ENCODE measurements at places on chromosomes 6 and 20.

- DNase-seq: no peak
Observed at GRCh38 chr6:2984738-2985406, 13.5 kb upstream of the SERPINB6 start.

GRCh38 chr6:25564943-25565342 is 87.1 kb upstream of the SCGN start:
- DNase-seq: no peak

DNA sequence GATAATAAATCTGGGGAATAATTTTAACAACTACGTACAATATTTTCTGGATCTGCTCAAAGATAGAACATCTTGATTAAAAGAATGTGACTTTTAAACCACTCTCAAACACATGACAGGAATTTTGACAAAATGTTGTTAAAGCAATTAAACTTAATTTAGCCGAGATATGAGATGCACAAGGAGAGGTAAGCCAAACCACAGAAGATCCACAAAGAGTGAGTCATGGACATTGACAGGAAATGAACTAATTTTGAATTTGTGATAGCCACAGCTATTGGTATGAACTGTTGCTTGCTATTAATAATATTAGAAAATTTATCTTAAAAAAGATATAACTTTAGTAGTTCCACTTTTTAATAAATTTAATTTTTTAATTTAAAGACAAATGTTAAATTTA is 27.8 kb upstream of the VGLL2 start:
- no peak for DNase-seq

GRCh38 chr20:61775423-61775822 is 290.3 kb downstream of the TAF4 start:
- no peak for DNase-seq

- no peak for DNase-seq
Observed at GRCh38 chr6:114081730-114082129, 110.8 kb upstream of the HDAC2 start.

DNA sequence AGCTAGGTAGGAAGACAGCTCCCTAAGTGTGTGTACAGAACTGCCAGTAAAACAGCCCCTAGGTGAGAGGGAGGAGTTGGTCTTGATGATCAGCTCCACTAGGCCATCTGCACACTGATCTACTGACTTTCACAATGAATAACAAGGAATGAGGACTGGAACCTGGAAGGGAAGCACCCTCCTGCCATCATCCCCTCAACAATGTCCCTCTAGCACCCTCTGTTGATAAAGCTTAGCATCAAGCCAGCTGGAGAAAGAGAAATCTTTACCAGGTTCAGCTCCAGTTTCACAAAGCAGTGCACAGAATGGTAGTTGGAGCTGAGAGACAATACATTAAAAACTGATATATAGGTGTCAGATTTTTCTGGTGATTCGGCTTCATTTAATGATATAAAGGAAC is 57.2 kb upstream of the IRAK1BP1 start:
- peak; percentile 23 for DNase-seq

- no peak for DNase-seq
Observed at GRCh38 chr6:3282476-3283236, 23.9 kb downstream of the PSMG4 start.

DNA sequence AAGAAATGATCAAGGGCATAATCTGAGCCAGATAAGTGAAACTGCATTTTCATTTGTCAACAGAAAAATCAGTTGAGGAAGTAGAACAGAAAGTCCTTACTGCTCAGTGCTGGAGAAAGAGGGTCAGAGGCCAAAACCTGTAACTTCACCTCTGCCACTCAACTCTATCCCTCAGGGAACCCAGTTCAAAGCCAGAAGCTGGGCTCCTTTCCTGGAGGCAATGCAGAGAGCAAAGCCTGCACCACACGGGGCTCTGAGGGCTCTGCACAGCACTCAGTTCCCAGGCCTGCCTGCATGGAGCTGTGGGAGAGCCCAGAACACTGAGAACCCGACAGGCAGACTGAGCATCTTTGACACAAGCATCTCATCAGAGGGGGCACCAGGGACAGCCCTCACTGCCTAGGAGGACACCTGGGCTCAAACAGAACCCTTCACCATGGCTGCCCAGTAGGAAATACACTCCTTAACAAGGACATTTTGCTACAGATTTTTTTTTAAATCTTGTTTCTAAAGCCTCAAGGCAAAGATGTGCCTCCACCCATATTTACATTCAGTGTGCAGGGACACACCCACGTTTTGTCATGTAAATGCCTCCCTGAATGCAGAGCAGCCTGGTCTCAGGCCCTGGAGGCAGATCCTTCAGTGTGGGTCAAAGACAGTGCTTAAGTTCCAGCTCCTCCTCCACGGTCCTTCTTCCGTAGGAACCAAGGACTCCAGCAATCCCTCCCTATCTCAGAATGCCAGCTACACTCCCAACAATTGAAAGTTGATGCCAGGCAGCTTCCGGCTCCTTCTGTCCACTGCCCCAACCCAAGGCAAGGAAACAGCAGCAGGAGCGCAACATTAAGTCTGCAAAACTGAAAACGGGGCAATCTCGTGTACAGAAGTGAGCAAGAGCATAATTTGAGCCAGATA is 6.6 kb downstream of the RNASET2 start:
- DNase-seq: no peak

GRCh38 chr6:20092071-20092566 is 120.2 kb downstream of the MBOAT1 start:
- peak; percentile 18 for DNase-seq

GRCh38 chr6:154868143-154868594 is 126.9 kb upstream of the TIAM2 start:
- peak; percentile 35 for DNase-seq

DNA sequence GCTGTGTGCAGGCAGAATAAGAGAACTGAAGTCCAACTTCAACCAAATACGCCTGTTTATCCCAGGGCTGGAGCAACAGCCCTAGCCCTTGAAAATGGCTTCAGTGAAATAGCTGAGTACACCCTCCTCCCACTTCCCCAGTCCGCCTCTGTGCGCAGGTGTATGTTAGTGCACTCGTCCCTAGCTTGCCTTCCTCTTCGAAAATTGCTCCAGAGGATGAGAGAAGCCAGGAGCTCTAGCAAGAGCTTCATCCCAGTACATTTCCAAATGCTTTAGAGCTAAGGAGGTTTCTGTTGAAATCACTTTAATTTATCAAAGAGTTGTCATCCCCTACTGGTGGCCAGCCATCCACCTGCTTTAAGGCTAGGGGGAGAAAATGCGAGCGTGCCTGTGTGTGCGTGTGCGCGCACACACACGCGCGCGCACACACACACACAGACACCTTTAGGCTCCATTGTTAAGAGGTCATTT is 5.4 kb upstream of the POU3F2 start:
- DNase-seq: no peak

- DNase-seq: no peak
Observed at GRCh38 chr6:148758492-148758891, 11.7 kb downstream of the UST start.

DNA sequence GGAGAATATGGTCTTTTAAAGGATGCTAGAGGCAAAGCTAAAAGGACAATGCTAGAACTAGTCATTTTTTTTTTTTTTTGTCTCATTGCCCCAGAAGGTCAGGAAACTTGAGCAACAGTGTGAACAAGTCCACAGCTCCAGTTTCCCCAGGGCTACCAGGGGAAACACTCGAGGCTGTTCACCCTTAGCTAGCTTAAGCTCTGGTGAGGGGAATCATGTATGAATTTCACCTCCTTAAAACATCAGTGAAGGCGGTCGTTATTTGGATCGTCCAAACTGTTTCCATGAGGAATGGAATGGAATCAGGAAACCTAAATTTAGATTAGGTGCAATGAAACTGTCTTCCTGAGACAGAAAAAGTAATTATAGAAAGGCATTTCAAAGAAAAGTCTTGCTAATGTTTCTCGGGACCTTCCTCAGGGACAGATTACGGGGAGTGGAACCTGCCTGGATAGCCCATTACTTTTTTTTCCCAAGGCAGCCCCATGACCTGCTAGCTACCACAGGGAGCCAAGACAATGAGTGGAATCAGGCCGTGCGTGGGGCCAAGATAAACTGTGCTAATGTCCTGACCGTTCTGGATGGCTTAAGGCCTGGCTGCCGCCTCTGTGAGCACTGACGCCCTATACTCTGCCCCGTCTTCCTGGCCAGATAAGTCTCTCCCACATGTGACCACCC is 164.8 kb upstream of the SGK1 start:
- DNase-seq: no peak
